ENCODE measurements at places on chromosomes 2 and 18. TPM values are rescaled to one million over a fixed set of nuclear protein-coding genes. Genes with fewer than 3 reads are reported as not detected.

IL36RN gene
- total RNA-seq = 0.13 TPM

WNT6 gene
- 1.5 TPM for total RNA-seq

RTP5 gene
- not detected for total RNA-seq

CTAGE1 gene
- not detected for total RNA-seq

TMEM131 gene
- 57.1 TPM for total RNA-seq

- H3K4me3 ChIP-seq = no peak overlapping the region
- peaks cover 5% of the 10 kb centered on the region for H3K4me1 ChIP-seq
- no peaks in the 10 kb centered on the region for H3K27me3 ChIP-seq
- H3K36me3 ChIP-seq = no peaks in the 10 kb centered on the region
Observed at GRCh38 chr2:54899576-54900200, 150.6 kb downstream of the RTN4 start.

DNA sequence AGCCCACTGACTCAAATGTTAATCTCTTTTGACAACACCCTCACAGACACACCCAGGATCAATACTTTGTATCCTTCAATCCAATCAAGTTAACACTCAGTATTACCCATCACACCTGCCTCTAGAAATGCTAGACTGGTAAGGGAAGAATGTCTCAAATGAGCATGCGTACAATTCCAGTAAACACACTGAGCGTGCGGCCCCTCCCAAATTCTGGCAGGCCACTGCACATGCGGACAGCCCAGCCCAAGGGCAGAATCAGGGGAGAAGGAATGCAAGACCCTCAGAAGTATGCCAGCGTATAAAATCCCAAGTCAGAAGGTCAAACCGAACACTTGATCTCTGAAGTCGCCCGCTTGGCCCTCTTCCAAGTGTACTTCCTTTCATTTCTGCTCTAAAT lies 7.6 kb upstream of the EMILIN2 start:
- peaks cover 2% of the 10 kb centered on the region for H3K36me3 ChIP-seq
- H3K4me3 ChIP-seq = no peak overlapping the region
- H3K27me3 ChIP-seq = peaks cover 18% of the 10 kb centered on the region
- DNase-seq = no peak
- H3K27ac ChIP-seq = no peak overlapping the region
- H3K4me1 ChIP-seq = peaks cover 1% of the 10 kb centered on the region

- peak; percentile 52 for DNase-seq
- no peaks in the 10 kb centered on the region for H3K27me3 ChIP-seq
- H3K27ac ChIP-seq = peak overlapping the region; percentile 13
- H3K4me1 ChIP-seq = peaks cover 7% of the 10 kb centered on the region
Observed at GRCh38 chr2:197378494-197379307, 56.1 kb downstream of the SF3B1 start.

DNA sequence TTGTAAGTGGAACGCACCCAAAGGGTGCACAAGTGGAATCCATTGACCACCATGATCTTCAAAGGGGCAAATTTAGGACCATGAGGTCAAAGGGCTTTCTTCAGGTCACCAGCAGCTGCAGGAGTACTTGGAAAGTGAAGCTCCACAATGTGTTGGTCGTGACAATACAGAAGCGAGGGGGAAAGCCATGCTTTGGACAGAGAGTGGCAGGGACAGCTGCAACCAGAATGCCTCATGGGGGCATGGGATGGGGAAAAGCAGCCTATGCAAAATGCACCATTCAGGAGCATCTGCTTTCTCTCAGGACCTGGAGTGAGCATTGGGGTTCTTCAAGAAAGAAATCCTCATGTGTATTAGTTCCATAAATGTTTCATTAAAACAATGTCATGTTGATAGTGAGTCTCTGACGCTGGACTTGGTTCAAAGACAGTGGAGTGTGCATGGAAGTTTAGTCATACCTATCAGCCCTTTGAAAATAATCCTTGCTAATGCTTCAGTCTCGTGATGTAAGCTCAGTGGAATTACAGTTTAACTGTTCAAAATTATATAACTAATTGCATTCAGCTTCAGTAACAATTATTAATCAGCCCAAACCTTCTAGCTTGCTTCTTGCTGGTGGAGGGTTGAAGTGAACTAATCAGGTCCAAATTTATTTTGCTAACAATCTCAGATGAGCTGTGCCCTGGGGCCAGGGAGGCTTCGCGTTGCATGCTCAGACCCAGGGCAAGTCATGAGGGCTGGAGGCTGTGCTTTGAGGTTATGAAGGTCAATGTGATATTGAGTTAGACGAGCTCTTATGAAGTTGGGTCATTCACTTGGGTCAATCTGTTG lies 41.6 kb downstream of the ACKR3 start:
- no peak for DNase-seq
- peaks cover 9% of the 10 kb centered on the region for H3K4me1 ChIP-seq
- H3K36me3 ChIP-seq = no peaks in the 10 kb centered on the region

DNA sequence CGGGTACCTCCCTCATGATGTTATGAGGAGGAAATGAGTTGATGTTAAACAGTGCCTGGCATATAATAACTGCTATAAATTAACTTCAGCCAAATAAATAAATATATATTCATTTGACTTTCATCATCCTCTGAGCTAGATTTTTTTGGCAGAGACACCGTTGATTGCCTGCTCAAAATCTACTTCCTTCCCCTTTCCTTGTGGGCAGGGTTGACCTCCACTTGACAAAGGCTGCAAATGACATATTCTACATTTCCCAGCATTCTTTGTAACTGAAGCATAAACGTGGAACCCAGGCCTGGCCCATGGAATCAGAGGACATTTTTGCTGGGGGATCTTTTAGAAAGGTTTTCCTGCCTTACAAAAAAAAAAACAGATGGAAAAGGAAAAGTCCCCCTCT lies 177.8 kb downstream of the TXNL1 start:
- peaks cover 3% of the 10 kb centered on the region for H3K4me1 ChIP-seq
- no peak overlapping the region for H3K27ac ChIP-seq
- no peak overlapping the region for H3K4me3 ChIP-seq
- peaks cover 2% of the 10 kb centered on the region for H3K27me3 ChIP-seq
- DNase-seq = no peak

GRCh38 chr2:158928965-158929364 lies 39.5 kb upstream of the TANC1 start:
- H3K27ac ChIP-seq = no peak overlapping the region
- peaks cover under 1% of the 10 kb centered on the region for H3K4me1 ChIP-seq
- DNase-seq = no peak
- no peaks in the 10 kb centered on the region for H3K27me3 ChIP-seq
- H3K4me3 ChIP-seq = no peak overlapping the region

DNA sequence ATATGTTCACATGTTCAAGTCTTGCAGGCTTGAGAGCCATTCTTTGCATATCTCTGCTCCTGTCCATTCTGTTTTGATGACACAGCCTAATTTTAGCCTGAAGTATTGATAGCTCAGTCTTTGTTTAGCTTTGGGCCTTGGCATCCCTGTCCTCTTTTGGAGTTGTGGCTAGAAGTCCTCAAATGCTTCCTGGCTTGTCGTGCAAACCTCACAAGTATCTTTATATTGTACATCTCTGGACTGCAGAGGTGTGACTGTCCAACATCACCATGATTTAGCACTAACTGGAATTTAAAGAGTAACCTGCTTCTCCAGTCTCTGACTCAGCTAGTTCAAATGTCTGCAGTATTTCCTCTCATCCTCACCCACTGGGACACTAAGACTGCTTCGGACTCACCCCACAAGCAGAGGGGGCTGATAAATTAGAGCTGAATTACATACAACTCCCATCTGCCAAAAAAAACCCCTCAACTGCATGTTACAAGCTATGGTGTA lies 11.7 kb downstream of the PFN4 start:
- H3K36me3 ChIP-seq = peaks cover 4% of the 10 kb centered on the region
- no peaks in the 10 kb centered on the region for H3K27me3 ChIP-seq
- no peak overlapping the region for H3K27ac ChIP-seq
- peaks cover 3% of the 10 kb centered on the region for H3K4me1 ChIP-seq

DNA sequence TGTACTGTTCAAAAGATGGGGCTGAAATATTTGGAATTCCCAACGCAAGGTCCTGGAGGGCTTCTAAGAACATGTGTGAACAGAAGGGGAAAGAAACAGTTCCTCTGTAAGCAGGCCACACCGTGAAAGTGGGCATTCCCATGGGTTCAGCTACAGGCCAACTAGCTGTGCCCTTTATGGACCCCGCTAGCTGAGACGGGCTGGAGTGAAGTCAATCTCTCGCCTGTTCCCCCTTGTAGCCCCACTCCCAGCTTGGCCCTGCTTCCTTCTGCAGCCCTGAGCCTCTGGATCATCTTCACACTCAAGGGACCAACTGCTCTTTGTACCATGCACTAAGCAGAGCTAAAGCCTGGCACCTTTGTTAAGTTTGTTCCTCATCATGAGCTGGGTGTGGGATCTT lies 55.4 kb downstream of the POLR1A start:
- H3K4me3 ChIP-seq = no peak overlapping the region
- DNase-seq = no peak
- no peaks in the 10 kb centered on the region for H3K4me1 ChIP-seq
- H3K27me3 ChIP-seq = no peaks in the 10 kb centered on the region

DNA sequence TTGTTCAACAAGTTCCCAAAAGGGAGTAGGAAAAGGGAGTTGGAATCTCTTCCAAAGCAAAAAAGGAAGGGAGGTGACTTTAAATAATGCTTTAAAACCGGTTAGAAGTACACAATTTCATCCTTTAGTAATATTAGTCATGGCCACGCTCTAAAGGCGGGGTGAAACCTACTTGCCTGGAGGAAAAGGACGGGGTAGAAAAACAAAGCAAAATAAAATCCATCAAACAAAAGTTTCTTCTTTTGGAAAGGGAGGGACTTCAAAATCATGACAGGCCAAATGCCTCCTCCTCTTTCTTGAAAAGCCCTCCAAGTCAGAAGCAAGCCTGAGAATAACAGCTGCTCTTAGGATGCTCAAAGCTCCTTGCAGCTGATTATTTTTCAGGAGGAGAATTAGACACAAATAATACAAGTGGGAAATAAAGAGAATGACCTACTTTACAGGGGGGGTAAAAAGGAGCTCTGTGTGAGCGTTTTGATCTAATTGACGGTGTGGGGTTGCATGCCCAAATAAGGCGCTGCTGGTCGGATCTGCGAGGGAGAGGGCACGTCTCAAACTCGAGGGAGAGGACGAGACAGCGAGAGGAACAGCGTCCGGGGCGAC lies 1.8 kb upstream of the NPAS2 start:
- H3K4me1 ChIP-seq = peaks cover 3% of the 10 kb centered on the region
- H3K27ac ChIP-seq = no peak overlapping the region
- H3K36me3 ChIP-seq = no peaks in the 10 kb centered on the region
- peaks cover 72% of the 10 kb centered on the region for H3K27me3 ChIP-seq
- no peak for DNase-seq

Measured in progenitor cell of endocrine pancreas (in vitro differentiated cells).